Left renal pelvis (tissue), 4 donors: ENCODE measurements at places on chromosomes 11 and 22.

GRCh38 chr22:47460861-47461260, 698.4 kb downstream of the TBC1D22A start:
- DNase-seq, result no peak

- DNase-seq, result no peak
Observed at GRCh38 chr11:31267720-31268119, 101.8 kb downstream of the DCDC1 start.

- no peak for DNase-seq
Observed at GRCh38 chr11:272195-272930, 5.8 kb upstream of the NLRP6 start.

- DNase-seq, result no peak
Observed at GRCh38 chr22:24120044-24120443, 61.2 kb upstream of the SUSD2 start.

DNA sequence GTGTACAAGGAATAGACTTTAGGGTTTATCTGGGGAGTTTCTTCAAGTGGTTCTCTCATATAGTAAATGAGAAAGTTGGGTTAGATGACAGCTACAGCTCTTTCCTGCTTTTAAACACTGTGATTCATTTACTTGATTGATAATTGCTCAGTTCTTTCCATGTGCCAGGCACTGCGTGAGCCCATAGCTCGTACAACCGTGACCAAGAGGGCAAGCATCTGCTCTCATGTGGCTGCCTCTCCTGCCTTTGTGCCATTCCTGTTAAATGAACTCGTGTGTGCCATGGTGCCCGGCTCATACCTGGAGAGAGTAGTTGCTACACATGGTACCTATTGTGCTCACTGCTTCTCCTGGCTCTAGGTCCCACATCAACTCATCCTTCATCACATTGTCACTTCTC, 206.3 kb downstream of the SNX19 start:
- no peak for DNase-seq

DNA sequence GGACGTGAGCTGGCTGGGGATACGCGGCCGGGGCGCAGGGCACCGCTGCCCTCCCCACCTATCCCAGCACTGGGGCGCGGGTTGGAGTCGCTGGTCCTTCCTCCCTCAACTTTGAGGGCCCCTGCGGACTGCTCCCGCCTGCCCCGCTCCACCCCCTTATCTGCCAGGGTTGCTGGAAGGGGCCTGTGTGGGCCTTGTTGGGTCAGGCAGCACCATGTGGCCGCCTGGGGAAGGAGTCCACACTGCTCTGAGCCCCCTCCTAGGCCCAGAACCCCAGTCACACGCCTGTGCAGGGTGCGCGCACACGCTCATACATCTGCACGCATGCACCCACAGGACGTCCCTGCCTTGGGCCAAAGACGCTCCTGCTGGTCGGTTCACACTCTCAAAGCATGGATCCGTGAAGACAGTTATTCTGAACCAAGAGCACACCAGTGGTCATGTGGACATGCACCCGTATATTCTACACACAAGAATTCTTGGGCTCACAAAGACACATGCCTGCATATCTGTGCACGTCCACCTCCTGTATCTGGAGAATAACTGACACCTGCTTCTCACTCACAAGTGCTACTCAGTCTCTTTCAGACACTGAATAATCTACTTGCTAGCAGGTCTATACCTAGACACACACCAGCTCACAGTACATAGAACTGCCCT, 710 bp downstream of the TUB start:
- no peak for DNase-seq

DNA sequence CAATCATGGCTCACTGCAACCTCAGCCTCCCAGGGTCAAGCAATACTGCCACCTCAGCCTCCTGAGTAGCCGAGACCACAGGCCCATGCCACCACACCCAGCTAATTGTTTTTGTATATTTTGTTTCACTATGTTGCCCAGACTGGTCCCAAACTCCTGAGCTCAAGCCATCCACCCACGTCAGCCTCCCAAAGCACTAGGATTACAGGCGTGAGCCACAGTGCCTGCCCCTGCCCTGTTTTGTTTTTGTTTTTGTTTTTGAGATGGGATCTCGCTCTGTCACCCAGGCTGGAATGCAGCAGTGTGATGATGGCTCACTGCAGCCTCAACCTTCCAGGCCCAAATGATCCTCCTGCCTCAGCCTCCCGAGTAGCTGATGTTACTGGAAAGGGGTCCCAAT, 53.5 kb downstream of the TUG1 start:
- no peak for DNase-seq

GRCh38 chr11:69078930-69079605, 30.3 kb downstream of the TPCN2 start:
- no peak for DNase-seq

DNA sequence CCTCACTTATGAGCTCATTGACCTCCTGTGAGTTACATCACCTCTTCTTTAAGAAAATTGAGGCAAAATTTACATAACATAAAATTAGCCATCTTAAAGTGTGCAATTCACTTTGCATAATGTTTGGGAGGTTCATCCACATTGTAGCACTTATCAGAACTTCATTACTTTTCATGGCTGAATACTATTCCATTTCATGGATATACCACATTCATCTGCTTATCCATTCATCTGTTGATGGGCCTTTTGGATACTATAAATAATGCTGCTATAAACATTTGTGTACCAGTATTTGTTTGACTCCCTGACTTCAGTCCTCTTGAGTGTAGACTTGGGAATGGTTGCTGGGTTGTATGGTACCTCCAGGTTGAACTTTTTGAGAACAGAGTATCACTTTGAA, 103.4 kb downstream of the TP53I11 start:
- no peak for DNase-seq

DNA sequence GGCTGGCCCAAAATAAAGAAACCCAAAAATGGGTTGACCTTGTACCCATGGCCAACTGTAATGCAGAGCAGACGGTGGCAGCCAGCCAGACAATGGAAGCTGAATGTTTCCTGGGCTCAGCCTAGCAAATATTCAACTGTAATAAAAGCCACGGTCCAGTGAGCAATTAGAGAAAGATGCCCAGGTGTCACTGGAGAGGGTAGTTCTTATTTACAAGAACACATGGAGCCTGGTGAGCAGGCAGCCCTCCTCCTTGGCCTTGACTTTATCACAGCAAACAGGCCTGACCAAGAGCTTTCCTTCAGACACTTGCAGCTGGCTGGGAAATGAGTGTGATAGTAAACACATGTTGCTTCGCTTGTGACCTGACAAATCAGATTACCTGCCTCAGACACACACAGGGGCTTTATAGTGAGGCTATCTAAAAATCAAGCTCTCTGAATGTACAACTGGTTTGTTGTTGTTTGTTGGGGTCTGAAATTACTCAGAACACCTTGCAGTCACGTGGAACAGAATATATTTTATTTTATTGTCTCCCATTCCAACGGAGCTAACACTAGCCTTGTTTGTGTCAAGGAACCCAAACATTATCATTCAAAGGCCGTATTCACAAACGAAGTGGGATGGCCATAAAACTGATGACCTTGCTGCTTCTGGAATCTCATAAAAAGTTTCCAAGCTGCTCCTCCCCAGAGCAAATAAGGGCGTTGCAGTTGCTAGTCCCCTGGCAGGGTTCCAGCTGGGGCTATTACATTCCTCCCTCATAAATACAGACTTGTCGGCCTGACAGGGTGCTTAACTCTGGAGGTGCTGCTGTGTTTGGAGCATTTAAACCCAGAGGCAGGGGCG, 161.1 kb downstream of the BBOX1 start:
- DNase-seq, result peak; percentile 86

DNA sequence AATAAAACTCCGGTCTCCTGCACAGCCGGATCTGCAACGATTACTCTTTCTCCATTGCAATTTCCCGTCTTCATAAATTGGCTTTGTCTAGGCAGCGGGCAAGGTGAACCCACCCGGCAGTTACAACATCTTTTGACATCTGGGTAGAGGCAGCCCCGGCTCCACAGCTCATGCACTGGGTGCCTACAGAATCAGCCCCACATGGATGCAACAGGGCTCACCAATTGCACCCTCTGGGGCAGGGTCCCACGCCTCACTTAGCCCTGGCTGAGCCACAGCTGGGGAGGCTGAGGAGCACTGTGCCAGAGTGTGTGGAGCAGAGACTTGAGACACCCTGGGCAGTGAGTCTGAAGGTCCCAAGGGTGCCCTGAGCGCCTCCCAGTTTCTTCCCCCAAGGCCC, 710.2 kb downstream of the TBC1D22A start:
- DNase-seq, result no peak

- no peak for DNase-seq
Observed at GRCh38 chr11:78451371-78452150, 33.9 kb upstream of the GAB2 start.

DNA sequence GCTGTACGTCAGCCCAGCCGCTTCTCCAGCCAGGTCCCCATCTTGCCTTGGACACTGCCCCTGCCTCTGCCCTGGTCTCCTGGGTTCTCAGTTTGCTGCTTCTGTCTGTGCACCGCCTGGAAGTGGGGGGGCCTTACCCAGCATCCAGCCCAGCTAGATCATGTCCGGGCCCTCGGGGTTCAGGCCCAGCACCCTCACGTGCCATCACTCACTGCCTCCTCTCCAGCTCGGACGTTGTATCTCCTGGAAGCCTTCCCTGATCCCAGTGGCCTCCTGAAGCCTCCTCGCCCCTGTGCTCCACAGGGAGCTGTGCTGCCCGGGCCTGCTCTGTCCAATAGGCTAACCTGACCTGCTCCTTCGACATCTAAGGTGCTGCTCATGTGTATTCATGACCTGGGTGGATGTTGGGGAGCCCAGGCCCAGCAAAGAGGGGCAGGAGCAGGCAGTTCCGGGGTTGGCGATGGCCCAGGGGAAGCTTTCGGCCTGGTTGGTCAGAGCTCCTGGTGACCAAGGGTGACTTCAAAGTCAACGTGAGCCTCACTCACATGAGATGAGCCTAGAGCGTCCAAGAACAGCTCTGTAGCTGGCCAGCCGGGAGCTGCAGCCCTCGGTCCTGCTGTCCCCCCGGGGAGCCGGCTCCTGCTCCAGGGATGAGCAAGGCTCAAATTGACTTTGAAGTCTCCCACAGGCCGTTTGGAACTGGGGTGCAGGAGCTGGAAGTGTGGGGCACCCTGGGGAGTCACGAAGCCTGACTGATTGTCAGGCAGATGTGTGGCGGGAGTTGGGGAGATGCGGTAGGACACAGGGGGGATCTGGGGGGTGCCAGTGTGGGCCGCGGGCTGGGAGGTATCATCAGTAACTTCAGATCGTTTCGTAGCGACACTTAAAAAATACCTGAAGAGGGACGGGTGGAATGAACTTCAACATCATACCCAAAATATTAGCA, 5.2 kb upstream of the ASCL2 start:
- no peak for DNase-seq

GRCh38 chr11:83970061-83970671, 684.0 kb upstream of the CCDC90B start:
- no peak for DNase-seq

DNA sequence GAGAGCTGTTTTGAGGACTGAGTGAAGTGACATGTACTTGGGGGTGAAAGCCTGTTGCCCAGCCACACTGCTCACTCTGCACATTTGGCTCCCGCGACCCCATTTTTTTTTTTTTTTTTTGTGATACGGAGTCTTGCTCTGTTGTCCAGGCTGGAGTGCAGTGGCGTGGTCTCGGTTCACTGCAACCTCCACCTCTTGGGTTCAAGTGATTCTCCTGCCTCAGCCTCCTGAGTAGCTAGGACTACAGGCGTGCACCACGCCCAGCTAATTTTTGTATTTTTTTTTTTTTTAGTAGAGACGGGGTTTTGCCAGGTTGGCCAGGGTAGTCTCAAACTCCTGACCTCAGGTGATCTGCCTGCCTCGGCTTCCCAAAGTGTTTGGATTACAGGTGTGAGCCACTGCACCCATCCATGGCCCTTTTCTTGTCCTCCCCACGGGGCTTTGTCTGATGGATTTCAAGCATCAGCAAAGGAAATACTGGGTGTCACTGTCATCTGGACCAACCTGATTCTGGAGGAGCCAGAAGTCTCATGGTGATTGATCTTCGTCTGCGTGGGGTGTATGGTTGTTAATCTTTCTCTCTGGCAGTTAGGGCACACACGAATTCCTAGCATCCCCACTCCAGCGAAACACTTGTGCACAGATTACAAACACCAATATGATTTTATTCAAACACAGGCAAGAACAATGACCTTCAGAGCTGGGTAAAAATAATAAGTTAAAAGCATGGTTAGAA, 3.4 kb upstream of the UCP3 start:
- no peak for DNase-seq

- DNase-seq, result no peak
Observed at GRCh38 chr11:34501500-34501899, 12.1 kb downstream of the ELF5 start.

- DNase-seq, result no peak
Observed at GRCh38 chr11:17686231-17686980, 33.0 kb upstream of the MYOD1 start.

- no peak for DNase-seq
Observed at GRCh38 chr11:72584293-72584938, 89.8 kb downstream of the PDE2A start.

GRCh38 chr11:128796270-128796669, 70.8 kb downstream of the KCNJ1 start:
- no peak for DNase-seq

GRCh38 chr11:78800756-78801155, 226.1 kb upstream of the NARS2 start:
- DNase-seq, result no peak

DNA sequence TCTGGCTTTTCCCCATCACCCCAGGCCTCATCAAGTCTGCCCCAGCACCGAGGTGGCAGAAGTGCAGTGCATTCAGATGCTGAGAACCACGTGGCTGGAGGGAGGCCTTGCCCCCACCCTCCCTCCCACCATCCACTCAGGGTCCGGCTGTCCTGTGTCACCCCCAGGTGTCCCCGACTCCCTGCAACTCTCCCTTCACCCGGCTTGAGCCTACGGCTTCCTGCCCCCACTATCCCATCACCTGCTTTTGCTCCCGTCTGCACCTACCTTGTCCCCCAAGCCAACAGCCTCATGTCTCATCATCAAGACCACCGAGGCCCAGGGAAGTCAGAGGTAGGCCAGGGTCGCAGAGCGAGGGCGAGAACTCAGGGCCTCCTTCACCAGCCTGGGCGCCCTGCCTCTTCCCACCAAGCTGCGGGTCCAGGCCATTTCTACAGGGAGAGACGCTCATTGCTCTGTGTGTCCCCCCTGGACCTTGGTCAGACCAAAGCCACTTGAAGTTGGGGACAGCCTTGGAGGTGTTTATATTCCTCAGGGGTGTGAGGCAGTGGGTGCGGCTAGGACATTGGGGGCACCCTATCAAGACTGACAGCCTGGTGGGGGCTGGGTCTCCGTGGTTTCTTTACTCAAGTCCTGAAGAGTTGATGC, 66.2 kb upstream of the CCND1 start:
- DNase-seq, result no peak

DNA sequence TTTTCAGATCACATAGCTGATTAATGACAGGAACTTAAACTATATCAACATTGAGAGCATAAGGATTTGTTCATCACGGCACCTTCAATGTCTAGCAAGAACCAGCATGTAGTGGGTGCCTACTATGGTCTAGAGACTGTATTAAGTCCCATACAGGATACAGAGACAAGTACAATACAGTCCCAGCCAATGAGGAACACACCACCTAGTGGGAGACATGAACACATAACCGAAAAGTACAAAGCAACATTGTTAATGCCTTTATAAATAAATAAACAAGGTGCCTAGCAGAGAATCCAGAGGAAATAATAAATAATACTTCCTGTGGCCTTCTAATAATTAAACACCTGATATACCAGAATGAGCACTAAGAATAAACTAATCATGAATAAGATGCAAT, 87.7 kb upstream of the OPCML start:
- no peak for DNase-seq

- no peak for DNase-seq
Observed at GRCh38 chr11:75265851-75266531, 25.4 kb downstream of the TPBGL start.

GRCh38 chr22:32558681-32559355, 84.2 kb downstream of the FBXO7 start:
- no peak for DNase-seq

- DNase-seq, result no peak
Observed at GRCh38 chr11:33982661-33983060, 68.9 kb upstream of the CAPRIN1 start.
